DMS 273 treated with DMSO at 0.1 percent for 48 hours (cell line): ENCODE measurements at places on chromosomes 12 and 14.

DNA sequence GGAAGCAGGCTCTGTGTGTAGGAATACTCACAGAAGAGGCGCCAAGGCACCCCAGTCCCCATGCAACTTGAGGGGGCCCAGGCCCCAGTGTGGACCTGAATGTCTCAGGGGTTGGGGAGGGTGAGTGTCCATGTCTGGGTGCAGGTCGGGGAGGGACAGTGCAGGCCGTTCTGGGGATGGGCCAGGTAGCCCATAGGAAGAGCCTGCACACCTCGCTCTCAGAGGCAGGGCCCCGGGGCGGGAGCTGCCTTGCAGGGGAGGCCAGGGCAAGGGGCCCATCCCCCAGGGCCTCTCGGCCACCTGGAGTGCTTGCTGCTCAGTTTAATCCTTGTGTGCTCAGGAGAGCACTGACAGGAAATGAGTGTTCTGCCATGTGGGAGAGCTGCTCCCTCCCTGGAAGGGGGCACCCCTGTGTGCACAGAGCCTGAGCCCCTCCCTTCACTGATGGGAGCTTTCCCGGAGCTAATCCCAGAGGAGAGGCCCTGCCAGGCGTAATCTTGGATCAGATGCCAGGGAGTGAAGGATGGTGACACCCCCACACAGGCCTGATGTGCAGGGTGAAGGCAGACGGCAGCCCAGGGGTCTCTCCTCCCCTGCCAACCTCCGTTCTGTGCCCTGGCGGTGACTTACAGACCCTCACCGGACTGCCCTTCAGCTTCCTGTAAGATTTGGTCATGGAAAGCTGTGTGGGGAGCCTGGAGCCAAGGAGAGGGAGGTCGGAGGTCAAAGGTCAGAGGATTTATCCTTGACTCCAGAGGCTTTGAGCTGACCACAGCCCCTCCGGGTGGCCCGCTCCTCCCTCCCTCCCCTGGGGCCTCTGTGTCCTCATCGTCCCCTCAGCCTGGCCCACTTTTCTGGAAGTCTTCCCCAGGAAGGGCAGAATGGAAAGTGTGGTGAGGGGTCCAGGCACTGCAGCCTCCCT is 24.4 kb upstream of the FBRSL1 start:
- no peak for DNase-seq

DNA sequence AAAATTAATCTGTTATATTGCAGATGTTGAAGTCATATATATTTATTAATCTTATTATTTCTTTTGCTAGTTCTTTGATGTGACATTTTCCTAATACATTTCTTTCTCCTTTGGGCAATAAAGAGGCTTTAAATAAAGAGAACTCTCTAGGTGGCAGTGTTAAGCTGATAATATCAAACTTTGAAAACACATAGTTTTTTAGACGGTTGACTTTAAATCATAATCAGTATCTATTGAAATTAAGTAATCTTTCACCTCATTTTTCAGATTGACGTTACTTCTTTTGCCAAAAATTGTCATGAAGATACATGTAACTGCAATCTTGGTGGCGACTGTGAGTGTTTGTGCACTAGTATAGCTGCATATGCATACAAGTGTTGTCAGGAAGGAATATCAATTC is 130.8 kb upstream of the PTPRQ start:
- no peak for DNase-seq

GRCh38 chr12:79655036-79655435 is 35.7 kb downstream of the PAWR start:
- DNase-seq: no peak

DNA sequence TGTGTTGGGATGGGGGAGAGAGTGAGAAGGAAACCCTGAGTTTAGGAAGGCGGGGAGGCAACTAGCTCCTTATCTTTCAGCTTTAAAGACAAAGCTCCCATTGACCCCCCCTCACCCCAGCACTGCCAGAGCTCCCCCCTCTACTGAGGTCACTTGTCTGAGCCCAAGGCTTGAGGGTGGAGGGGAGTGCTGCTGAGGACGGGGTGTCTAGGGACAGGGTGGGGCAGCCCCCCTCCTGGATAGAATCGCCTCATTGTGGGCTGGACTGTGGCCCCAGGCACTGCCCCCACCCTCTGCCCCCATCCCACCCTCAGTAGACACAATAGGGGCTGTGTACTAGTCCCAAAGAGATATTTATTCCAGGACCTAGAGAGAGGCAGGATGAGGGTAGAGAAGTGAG is 3.0 kb downstream of the ERBB3 start:
- DNase-seq: no peak

DNA sequence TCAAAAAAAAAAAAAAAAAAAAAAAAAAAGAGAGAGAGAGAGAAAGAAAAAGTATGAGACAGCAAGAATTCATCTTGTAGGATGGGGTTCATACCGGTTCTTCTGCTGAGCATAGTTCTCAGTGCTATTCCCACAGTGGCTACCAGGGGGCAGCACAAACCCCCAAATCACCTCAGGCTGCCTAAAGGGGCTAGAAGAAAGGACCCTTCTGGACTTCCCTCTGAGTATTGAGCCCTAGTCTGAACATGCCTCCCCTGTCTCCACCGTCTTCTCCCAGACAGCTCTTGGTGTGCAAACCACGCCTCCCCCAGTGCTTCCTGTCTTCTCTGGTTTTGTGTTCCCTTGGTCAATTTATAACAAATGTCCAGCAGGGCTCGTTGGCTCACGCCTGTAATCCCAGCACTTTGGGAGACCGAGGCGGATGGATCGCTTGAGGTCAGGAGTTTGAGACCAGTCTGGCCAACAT is 31.3 kb upstream of the SMUG1 start:
- DNase-seq: no peak

- DNase-seq: no peak
These were observed 142.1 kb downstream of the TSPAN9 start for GRCh38 chr12:3219233-3219632.

DNA sequence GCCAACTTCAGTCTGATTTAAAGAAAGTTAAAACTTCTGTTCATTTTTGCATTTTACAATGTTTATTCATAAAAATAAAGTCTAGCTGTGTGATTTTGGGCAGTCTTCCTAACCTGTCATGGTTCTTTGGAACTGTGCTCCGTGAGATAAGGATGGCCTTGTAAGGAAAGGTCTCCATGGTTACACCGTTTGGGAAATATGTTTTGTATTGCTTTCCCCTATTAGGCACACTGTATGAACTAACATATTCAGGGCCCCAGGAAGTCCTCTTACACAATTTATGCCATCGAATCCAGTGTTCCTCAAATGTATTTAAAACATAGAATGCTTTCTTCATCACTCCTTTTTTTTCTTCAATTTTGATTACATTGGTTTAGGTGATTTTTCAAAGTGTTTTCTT is 54.5 kb downstream of the APAF1 start:
- DNase-seq: no peak

DNA sequence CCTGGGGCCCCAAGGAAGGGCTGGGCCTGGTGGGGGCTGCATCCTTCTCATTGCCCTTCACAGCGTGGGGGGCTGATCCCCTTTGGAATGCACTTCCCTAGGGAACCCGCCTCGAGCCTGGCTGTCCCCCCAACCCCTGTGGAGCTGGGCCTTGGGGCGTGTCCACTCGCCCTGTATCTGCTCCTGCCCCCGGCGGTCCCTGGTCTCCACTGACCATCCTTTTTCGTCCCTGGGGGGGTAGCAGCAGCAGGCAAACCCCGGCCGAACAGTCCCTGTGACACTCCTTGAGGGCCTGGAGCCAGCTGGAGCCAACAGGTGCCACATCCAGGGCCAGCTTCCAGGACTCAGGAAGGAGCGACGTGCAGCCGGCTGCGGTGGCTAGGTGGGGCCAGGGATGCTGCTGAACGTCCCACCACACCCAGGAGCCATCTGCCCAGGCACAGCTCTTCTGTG is 9.4 kb upstream of the GPR132 start:
- no peak for DNase-seq
